Choroid plexus epithelial cell (primary cell): ENCODE measurements at places on chromosomes 4 and X.

DNA sequence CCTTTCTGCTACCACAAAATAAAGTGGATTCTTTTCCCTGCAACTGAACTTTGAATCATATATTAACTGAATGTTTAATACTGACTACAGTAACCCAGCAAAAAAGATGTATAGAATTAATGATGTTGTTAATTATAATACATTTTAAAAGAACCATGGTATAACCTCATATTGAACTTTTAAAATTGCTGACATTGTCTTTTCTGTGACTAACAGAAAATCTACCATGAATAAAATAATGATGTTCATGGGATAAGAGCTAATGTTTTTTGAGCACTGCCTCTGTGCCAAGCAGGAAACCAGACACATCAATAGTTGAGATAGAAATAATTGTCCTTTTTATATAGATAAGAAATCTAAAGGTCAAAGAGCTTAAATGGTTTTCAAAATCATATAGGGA is 691.9 kb downstream of the PDHA2 start:
- no peak for DNase-seq

DNA sequence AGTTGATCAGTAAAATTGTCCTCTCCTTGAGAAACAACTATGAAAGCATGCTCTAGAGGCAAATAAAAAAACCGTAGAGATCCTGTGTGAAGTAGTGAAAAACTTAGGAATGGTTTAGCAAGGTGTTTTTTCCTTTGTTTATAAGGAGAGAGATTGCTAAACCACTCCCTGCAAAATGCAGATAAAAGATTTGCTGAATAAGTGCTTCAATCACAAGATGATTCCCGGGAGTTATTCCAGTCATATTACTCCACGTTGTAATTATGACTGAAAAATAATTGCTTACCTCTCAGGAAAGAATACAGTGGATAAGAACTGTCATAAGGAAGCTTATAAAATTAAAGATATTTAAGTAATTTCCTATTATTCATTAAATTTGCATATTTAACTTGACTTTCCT is 2.8 kb downstream of the GK start:
- DNase-seq: no peak

DNA sequence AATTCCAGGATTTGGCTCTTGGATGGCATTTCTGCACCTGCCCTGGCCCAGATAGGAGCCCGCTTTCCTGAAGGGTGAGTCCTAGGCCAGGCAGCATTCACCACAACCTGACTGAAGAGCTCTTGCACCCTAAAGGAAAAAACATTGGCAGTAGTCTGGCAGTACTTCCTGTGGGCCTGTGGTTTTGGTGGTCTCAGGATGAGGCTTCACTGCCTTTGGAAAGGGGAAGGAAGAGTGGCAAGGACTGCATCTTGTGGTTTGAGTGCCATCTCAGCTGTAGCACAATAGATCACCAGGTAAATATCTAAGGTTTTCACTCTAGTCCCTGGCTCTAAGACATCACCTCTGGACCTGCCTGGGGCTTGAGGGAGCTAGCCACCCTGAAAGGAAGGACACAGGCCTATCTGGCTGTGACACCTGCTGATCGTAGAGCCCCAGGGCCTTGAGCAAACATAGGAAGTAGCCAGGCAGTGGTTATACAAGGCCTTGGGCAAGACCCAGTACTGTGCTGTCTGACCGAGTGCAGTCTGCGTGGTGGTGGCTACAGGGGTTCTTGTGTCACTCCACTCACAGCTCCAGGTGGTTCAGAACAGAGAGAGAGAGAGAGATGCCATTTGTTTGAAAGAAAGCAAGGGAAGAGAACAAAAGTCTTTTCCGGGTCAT is 28.5 kb upstream of the PRRG1 start:
- no peak for DNase-seq

DNA sequence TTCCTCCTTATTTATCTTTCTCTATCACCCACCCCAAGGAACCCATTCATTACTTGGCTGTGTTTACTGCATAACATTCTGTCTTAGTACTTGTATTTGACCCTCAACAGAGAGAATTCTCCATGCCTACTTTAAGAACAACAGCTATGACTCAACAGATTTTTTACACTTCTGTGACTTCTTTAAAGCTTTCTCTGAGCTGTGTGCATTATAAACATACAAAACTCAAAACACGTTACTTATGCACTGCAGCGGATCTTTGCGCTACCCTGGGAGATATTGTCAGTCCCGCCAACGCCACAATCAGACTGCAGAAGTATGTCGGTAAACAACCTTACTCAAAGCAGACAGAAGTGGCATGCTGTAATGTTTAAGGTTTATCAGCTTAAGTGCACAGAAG is 35.1 kb downstream of the PRKX start:
- DNase-seq: peak; percentile 29

- no peak for DNase-seq
Measured at GRCh38 chr4:145909281-145909715, 29.3 kb downstream of the ZNF827 start.

- no peak for DNase-seq
Measured at GRCh38 chr4:145883101-145883694, 55.4 kb downstream of the ZNF827 start.

GRCh38 chr4:127379499-127379898 is 253.3 kb upstream of the INTU start:
- DNase-seq: no peak

DNA sequence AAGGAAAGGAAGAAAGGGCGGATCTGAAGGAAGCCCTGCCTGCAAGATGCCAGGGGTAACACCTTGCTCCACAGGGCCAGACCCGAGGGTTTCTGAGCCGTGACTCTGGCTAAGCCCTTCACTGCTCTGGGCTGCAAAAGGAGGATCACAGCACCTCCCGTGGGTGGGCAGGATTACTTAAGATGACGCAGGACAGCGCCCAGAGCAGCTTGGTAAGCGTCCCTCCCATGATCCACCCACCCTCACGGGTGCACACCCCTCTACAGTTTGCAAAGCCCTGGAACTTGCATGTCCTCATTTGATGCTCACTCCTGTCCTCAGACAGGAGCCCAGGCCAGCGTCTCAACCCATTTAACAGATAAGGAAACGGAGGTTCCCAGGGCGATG is 64.9 kb downstream of the CRMP1 start:
- DNase-seq: no peak

- no peak for DNase-seq
Measured at GRCh38 chr4:42149004-42149403, 3.5 kb downstream of the BEND4 start.

DNA sequence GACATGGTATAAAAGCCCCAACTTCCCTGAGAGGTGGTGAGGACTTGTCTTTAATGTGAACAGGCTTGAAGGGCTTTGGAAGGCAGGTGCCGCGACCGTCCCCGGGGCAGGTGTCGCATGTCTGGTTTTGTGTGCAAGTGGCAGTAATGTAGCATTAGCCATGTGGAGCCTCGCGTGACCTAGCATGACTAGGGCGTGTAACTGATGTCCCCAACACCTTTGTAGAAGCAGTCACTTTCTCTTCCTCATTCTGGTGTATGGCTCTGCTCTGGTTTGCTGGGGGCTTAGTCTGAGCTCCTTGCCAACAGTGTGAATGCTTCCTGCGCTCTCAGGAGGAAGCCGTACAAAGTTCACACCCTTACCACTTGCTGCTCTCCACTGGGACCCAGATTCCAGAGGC is 145.7 kb downstream of the AMMECR1 start:
- DNase-seq: no peak

DNA sequence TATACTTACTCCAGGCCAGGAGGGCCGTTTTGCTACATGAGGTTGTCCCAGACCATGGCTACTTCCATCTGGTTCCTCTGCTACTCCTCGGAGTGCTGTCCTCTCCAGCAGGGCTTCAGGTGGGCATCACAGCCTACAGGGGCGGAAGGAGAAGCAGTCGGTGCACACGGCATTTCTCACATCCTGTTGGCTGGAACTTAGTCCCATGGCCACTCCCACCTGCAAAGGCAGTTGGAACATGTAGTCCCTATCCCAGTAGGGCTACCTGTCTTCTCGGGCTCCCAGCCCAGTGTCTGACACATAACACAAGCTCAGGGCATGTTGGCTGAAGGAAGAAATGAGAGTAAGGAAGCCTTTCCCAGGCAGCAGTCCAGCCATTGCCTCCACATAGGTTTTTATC is 7.7 kb upstream of the STK32B start:
- no peak for DNase-seq

GRCh38 chr4:157004279-157005161 is 32.9 kb upstream of the PDGFC start:
- DNase-seq: peak; percentile 78

GRCh38 chrX:39692796-39693195 is 405.0 kb downstream of the BCOR start:
- DNase-seq: no peak

- DNase-seq: no peak
Measured at GRCh38 chr4:152586668-152587067, 50.8 kb upstream of the FBXW7 start.

DNA sequence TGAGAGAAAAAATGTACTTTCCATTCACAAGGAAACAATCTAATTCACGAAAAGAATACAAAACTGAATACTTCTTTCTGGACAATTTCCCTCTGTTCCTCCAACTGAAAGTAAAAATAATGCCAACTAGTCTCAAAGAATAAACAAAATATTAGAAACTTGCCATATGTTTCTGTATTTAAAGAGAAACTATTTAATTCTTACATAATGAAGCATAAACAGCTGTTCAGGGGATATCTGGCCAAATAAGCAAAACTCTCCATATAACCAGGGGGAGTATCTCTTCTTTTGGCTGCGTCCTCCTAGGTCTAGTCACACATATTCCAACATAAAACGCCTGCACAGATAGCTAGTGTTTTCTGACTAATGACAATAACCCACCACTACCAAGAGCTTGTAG is 805 bp downstream of the GATB start:
- DNase-seq: no peak

DNA sequence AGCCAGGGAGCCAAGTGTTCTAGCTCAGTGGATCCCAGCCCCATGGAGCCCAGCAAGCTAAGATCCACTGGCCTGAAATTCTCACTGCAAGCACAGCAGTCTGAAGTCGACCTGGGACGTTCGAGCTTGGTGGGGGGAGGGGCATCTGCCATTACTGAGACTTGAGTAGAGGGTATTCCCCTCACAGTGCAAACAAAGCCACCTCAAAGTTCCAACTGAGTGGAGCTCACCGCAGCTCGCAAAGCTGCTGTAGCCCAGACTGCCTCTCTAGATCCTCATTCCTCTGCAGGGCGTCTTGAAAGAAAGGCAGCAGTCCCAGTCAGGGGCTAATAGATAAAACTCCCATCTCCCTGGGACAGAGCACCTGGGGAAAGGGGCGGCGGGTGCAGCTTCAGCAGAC is 226.3 kb downstream of the ZIC3 start:
- no peak for DNase-seq

- no peak for DNase-seq
Measured at GRCh38 chrX:107721318-107721717, 54.3 kb downstream of the TSC22D3 start.

- DNase-seq: no peak
Measured at GRCh38 chr4:7638984-7639789, 204.5 kb upstream of the PSAPL1 start.

GRCh38 chrX:6226596-6227452 is 1.8 kb downstream of the NLGN4X start:
- DNase-seq: no peak

- no peak for DNase-seq
Measured at GRCh38 chr4:19905024-19905423, 346.7 kb upstream of the SLIT2 start.

DNA sequence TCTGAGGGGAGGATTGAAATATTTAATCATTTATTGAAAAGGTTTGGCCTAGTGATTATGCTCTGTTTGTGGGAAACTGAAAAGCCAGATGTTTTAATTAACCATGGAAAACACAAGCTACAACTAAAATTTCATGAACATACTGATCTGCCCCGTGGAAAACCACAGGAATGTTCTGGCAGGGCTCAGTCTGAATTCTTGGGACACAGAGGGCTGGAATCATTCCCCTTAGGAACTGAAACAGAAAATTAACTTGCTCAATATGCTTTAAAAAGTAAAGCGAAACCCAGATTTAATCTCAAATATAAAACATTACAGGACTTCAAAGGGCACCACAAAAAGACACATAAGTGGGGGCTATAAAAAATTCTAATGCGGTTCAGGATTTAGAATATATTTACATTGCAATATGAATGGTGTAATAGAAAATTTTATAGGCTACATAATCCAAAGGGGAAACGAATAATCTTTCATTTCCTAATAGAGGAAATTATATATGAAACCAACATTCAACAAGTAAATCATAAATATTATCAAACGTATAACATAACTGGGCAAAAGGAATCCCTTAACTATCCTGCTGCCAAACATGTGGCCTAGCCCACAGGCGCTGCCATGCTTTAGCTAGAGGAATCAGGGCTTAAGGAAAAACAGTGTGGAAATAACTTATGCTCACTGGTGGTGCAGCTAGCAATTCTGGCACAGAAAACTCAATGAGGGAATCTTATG is 70.9 kb downstream of the APBB2 start:
- DNase-seq: peak; percentile 97

DNA sequence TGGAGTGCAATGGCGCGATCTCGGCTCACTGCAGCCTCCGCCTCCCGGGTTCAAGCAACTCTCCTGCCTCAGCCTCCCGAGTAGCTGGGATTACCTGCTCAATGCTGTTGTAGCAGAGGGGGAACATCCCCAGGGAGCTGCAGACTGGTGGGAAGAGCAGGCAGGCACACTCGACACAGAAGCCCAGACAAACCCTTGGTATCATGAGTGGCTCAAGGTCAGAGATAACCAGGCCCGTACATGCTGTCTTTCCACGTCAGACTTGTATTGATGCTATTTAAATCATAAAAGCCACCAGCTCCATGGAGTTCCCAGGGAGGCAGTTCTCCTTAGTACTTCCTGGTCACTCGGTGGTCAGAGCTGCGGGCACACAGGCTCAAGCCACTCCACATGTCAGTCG is 33.2 kb downstream of the TRIML2 start:
- DNase-seq: no peak

DNA sequence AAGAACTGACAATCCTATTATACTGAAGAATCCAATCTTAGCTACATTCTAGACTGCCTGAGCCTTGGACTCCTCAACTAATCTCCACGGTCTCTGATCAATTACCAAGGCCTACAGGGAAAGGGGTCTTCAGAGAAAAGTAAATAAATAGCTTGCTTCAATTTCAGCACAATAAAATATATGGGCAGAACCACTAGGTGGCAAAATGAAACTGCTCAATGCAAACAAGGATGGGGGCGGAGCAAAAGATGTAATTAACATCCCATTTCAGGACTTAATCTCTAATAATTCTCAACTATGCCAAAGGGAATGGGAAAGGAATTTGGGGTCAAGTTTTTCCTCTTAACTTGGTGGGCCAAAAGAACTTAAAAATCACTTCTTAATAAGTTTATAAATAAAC is 78.4 kb upstream of the MAP3K15 start:
- DNase-seq: peak; percentile 68

DNA sequence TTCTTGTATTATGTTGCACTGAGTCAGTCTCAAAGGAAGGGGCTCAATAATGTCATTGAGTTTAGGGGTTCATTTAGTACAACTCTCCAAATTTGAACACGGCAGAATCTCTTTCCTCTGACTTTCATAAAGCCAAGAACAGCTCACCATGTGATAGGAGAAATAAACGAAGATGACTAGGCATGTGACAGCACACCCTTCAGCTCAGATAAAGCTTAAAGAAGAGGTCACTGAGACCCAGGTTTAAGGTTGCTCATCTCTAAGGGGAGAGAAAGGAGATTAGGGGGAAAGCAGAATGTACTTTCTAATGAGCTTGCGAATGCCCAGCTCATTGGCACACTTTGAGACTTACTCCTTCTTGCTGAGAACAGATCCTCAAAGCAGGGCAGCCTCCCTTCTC is 89.0 kb downstream of the PLAC1 start:
- DNase-seq: no peak

GRCh38 chrX:13897566-13897965 is 80.7 kb upstream of the GPM6B start:
- DNase-seq: no peak

- DNase-seq: no peak
Measured at GRCh38 chrX:67408423-67409079, 135.3 kb upstream of the AR start.
